ENCODE measurements at places on chromosomes 7 and 10.

DNA sequence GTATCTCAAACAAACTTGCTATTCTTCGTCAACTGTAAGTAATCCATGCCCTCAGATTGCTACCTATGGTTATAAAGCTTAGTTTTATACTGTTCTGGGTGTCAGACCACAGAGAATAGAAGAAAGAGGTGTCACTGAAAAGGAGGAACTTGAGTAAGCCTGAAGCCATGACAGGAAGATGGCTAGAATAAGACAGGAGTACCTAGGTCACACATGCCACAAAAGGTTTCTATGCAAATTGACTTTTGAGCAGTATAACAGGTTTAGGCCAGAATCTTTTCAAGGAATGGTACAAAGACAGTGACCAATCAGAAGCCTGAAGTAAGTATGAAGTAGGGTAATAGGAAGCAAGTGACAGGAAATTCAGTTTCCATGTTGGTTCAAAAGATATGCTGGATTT is 23.5 kb downstream of the FBXW4 start:
- DNase-seq, result no peak

DNA sequence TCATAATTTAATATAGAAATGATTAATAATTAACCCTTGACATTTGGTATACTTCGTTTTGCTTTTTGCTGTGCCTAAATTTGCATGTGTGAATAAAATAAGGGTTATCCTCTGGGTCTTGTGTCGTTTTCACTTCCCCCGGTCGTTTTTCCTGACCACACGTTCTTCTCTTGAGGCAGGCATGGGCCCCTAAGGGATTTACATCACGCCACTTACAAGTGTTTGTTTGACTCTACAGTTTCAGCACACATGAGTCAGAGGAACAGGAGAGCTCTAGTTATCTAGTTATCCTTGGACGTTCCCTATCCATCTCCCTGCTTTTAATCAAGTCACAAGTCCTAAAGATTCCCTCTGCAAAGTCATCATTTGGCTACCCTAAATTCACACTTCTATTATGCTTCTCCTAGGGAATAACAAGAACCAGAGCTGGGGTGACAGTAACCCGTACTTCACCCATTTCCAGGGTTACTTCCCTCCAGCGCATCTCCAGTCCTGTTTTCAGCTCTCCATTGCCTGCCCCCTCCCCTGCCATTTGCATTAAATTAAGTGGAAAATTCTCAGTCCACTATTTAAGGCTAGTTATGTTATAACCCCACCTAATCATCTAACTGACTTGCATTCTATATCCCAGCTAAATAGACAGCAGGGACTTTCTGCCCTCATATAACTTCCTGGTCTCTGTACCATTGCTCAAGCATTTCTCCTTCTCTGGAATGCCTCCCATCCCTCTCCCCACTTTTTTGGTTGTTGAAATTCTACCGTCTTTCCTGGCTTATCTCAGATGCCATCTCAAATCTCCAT is 206.9 kb downstream of the PTEN start:
- DNase-seq, result no peak

- no peak for DNase-seq
These were observed 560.8 kb upstream of the FZD8 start for GRCh38 chr10:36202881-36203280.

DNA sequence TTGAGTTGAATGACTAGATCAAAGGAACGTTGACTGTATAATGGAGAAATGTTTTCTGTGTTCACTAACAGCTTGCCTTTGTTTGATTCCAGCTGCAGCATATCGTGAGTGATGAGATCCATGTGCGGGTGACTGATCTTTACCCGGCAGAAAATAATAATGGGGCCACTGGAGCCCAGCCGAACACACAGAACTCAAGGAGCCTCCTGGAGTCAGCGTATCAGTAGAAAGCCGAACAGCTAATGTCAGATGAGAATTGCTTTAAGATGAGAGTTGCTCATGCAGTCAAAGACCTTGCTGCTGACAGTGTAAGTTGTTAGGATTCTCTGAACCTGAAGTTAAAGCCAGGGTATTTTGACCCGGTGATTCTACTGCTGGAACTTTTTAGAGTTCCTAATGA is 34.3 kb upstream of the MTPAP start:
- no peak for DNase-seq
